ENCODE measurements at places on chromosomes 12 and 14.
A peak's percentile ranks its signal among the peaks of the same experiment; 100 is the strongest.

DNA sequence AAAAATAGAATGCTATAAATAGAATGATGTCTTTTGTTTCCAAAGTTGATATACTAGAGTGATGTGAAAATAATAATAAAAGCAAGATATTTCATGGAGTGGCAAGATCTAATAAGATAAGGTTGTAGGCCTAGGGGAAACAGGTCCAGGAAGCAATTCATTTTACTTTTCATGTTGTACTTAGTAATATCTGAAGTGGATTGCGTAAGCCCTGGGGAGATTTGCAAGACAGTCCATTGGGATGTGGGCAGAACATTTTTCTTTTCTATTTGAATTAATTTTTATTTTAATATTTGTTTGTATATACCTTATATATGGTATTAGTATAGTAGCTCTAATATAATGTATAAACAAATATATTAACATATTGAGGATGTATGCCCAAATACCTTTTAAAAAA is 7.5 kb downstream of the NUBPL start:
- no peak for DNase-seq

GRCh38 chr12:67042697-67043131 is 226.4 kb upstream of the CAND1 start:
- no peak for DNase-seq

- DNase-seq = no peak
Observed at GRCh38 chr12:6469609-6470374, 685 bp downstream of the VAMP1 start.

GRCh38 chr12:41140117-41140516 is 48.0 kb upstream of the PDZRN4 start:
- DNase-seq = no peak

DNA sequence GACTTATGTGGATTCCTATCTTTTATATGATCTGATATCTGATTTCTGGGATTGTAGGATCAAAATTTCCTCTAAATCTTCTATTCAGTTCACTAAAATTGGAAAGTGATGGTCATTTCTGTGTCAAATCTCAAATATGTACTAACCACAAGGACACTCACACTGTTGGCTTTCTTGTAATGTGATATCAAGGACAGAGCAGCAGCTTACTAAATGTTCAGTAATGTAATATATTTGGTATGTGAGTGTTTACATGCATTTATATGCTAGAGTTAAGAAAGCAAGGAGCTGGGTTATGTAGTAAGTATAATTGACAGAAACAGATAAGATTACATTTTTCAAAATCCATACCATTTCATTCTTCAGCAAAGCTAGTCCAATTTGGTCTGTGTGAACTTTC is 16.5 kb downstream of the PUS7L start:
- DNase-seq = no peak

- DNase-seq = peak; percentile 18
Observed at GRCh38 chr14:74763803-74764531, 851 bp downstream of the YLPM1 start.

DNA sequence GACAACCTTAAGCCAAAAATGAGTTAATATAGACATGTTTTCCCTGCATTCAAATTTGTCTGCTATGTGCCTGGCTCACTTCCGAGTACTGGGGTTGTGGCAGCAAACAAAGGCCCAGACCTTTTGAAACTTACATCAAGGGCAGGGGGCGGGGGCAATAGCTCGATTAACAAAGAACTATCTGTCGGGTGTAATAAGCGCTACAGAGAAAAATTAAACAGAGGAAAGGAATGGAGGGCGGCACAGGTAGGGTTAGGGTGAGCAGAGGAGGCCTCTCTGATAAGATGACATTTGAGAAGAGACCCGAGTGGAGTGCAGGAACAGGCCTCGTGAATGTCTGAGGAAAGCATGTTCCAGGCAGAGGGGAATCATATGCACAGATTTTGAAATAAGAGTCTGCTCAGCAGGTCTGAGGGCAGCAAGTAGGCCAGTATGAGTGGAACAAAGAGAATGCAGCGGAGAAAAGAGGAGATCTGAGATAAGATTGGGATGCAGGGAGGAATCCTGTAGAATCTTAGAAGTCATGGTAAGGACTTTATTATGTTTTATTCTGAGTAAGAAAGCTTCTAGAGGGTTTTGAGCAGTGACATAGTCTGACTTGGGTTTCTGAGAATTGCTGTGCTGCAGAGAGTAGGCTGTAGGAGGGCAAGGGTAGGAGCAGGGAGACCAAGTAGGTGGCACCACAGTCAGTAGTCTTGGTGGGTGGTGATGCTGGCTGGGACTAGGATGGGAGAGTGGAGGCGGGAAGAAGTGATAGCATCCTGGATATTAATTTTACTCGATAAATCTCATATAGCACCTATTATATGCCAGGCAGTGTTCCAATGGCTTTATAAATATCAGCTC is 52.6 kb downstream of the BICDL1 start:
- DNase-seq = no peak

- DNase-seq = no peak
Observed at GRCh38 chr12:64663015-64663414, 52.7 kb downstream of the RASSF3 start.

DNA sequence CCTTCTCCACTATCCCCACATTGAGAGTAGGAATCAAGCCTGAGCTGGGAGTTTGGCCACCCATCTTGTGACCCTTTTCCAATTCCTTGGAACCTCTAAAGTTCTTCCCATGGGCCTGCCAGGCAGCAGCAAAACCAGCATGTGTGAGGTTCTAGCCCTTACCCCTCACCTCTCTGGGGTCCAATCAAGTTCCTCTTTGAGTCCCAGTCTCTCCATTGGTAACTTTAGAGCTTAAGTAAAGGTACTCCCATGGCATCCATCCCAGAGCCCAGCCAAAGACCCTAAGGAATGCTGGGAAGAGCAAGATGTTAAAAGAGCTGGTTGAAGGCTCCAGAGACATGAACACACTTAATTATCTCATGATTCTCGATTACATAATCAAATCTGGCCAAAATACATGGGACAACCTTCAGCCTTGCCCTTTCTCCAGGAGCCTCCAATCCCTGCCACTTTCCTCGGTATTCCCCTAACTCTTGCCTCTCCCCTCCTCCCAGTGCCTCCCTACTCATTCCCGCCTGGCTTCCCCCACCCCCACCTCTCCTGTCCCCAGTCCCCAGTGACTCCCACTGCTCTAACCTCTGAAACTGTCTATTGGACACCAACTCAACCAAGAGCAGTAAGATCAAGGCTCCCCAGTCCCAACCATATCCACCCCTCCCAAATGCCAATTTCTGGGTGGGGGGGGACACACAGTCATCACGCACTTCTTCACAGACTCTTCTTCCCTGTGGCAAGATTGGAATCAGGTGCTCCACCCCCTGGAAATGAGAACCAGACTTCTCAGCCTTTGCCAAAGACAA is 4.8 kb upstream of the TNS2 start:
- no peak for DNase-seq

GRCh38 chr12:18421867-18422266 is 160.5 kb downstream of the PIK3C2G start:
- DNase-seq = no peak

DNA sequence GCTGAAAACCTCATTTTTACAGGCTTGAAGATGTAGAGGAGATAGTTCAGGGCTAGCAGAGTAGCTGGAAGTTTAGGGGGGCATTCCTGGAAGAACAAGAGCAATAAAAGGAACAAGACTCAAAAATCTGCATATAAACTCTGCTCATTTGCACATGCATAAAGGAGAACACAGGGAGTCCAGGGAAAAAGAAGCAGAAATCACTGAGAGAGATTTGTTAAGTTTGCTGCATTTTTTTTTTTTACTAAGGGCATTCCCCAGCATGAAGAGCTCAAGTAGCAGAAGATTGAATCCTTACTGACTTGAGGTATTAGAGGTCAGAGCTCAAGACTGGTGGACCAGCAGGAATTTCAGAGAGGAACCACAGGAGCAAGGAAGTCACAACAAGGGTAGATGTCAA is 28.2 kb upstream of the BCL11B start:
- no peak for DNase-seq

- DNase-seq = no peak
Observed at GRCh38 chr14:79514700-79515099, 696.6 kb downstream of the DIO2 start.

DNA sequence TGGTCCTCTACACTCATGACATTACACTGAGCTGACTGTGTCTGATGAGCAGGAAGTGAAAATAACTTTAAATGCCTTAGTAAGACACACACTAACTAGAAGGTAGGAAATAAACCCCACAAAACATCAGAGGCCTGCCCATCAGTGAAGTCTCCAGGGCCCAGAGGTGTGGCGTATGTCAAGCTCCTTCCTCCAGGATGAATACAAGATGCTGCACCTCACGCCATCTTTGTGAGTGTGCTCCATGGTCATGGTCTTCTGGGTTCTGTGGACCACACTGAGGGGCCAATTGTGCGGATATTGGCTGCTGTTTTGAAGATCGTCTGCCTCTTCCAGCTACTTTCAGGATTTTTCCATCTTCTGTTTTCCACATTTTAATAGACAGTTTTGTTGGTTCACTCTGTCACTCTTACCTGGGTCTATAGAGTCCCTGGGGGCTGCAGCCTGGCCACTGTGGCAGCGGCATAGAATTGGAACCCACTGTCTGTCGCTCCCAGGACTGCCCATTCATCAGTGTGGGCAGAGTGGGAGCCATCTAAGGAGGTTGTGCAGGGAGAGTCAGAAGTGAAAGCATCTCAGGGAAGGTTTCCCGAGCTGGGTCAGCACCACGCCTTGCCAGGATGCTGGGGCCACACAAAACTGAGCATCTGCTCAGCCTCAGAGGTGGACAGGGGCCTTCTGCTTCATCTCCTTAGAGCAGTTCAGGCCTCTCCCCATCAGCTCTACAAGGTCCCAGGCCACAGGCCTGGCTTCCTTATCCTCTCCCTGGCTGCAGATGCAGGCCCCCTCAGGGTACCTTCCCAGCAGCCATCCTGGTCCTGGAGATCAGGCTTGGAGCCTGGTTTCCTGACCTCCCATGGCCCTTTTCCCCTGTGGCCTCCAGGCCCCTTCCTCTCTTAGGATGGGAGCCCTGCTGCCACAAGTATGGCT is 57.5 kb upstream of the C14orf180 start:
- DNase-seq = no peak

DNA sequence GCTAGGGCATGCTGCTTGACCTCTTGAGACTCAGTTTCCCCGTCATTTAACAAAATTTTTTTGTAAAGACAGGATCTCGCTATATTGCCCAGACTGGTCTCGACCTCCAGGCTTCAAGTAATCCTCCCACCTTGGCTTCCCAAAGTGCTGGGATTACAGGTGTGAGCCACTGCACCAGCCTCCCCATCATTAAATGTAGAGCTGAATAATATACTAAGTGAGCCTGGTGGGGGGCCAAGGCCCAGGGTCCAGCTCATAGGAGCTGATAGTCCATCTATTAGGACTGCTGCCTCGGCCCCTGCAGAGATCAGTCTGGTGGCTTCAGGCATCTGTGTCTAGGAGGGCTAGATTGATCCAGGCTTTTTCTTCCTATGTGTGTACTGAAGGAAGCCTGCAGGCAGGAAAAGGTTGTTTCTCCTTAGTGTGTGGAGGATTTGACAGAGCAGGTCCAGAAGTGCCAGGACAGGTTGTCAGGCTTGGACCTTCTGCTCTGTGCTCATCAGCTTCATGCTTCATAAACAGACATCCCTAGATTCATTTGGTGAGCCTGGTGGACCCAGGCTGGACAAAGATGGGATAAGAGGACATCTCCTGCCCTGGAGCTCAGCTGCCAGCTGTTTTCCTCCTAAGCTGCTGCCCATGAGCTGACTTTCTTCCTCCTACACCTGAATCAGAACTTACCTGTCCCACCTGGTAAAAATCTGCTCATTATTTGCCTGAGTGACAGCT is 135.4 kb downstream of the ZFP36L1 start:
- DNase-seq = no peak

GRCh38 chr12:110721570-110721969 is 21.1 kb downstream of the PPP1CC start:
- DNase-seq = no peak

DNA sequence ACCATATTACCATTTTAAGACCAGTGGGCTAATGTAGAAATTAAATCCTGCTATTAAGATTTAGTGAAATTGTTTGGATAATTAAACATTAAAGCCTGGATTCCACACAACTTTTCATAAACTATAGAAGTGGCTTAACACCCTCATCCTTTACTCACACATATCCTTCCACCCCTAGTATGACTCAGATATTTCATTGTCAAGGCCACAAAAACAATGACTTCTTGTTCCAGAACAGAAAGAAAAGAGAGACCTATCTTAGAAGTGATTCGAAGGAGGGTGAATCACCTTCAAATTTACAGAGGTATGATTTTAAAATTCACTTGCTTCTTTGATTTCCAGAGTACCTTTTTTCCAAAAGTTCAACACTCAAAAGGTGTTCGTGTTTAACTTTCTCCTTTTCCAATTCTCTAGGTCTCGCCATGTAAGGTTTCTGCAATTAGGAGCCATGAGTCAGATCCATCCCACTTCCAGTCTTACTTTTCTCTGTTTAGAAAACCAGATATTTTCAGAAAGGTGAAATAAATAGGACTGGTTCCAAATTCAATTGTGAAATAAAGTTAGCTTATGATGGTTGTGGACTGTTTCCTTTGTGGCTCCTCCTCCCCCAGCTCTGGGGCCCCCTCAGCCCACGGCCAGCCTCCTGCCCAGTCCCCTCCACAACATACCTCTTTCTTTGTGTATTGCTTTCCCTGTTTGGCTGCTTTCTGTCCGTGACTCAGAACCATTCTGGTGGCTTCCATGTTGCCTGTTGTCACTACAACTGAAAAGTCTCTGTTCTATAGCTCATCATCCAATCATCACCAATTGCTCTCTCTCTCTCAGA is 24.6 kb upstream of the MGP start:
- peak; percentile 38 for DNase-seq

- DNase-seq = peak; percentile 32
Observed at GRCh38 chr12:8038659-8039114, 6.2 kb downstream of the FOXJ2 start.

GRCh38 chr12:107091989-107092641 is 1.2 kb downstream of the CRY1 start:
- no peak for DNase-seq

- DNase-seq = no peak
Observed at GRCh38 chr12:12915656-12916055, 24.3 kb downstream of the GPRC5A start.

DNA sequence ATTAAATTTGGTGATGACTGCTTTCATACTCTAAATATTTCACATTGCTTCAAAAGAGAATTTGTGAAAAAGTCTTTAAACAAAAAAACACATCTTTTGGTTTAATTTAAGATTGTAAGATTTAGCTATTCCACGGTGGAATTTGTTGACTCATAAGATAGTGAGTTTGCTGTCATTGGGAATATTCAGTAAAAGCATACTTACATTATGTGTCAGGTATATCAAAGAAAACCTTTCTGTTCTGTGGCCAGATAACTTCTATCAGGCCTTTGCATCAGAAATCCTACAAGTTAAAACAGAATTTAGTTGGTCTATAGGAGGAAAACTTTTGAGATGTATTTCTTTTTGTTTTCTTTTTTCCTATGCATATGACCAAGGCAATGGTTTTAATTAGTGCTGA is 148.8 kb upstream of the E2F7 start:
- DNase-seq = no peak

DNA sequence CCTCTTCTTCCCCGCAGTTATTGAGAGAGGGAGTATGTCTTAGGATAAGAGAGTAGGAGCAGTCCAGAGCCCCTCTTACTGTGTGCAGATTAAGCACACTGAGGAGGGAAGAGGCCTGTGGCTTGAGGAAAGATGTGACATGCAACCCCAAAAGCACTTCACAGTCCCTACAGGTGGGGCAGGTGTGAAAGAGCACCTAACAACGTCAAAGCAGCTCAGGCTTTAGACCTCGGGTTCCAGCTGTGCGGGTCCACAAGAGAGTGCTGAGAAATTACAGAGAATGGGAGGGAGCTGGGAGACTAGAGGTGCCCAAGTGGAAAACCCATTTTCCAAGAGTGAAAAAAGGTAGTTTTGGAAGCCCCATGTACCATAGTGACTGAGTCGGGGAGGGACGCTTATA is 127.6 kb downstream of the SLC25A47 start:
- DNase-seq = no peak

Data from stimulated activated naive CD8-positive, alpha-beta T cell treated with anti-CD3 and anti-CD28 coated beads, Interleukin-15, Interleukin-2, amounts not matched to agents 100 U/mL and 50 U/mL, for 24 hours (primary cell).